GOT3 (cell line): ENCODE measurements at places on chromosomes 5 and 9.

DNA sequence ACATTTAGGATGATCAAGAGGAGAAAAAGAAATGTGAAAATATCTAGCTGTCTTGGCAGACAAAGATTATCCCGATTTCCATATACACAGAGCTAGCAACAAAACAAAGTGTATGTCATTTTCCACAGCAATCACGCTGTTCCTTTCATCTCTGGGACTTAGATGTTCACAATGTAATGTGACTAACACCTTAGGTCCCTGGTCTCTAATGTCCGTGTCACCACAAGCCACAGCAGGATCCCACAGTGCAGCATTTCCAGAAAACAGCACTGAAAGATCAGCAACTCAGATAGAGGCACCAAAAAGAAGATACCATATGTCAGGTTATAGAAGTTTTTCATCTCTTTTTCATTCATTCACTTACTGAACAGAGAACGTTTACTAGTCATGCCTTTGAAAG, 118.0 kb upstream of the TNPO1 start:
- no peak for DNase-seq

- no peak for DNase-seq
Observed at GRCh38 chr9:126693428-126693944, 79.8 kb downstream of the LMX1B start.

GRCh38 chr9:38622951-38623350, 2.6 kb upstream of the ANKRD18A start:
- no peak for DNase-seq

DNA sequence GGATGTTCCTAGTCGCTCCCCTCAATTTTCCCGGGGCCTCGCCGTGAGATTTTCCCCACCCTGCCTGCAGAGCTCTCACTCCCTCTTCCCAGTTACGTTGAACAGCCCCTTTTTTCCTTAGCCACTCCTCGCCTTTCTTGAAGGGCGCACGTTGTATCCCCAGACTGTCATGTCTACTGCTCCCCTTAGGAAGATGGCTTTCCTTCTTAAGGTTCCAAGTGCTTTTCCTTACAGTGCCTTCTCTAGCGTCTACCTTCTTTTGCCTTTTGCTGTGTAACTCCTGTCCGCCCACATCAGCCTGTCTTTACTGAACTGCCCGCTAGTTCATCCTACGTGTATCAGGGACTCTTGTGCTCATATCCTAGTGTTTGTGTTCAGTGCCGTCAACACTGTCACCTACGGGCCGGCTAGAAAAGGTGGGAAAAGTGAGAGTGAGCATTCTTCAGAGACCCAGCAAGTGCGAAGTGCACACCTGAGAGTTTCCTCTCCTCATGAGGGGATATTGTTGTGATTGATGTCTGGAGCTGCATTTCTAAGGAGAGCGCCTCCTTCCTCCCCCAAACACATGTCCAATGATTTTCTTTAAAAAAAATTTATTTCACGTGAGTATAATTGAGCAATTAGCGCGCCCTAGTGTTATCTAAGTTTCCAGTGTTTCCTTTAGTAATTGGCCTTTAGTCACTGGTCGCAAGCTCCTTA, 764 bp downstream of the CAMLG start:
- DNase-seq = no peak

DNA sequence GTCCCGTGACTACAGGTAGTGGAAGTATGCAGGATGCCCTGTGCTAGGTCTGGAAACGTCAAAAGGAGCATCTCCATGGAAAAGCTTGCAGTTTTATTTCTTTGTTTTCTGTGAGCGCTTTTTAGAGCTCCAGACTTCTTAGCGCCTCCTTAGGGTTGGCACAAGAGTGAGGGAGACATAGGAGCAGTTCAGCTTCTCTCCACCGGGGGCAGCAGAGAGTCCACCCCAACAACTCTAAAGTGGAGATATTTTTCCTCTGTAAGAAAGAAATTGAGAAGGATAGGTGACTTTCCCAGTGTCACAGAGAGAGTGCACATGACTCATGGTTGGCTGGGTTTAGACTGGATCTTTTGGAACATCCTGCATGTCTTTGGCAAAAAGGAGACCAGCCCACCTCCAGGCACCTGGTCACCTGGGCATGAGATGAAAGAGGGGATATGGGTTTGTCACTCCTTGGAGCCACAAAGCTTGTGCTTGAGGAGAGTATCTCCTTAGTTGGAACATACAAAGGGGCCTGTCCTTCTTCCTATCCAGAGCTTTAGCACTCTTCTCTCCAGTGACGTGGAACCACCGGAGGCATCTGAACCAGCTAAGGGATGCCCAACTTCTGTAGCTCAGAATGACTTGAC, 637.7 kb downstream of the SEMA5A start:
- DNase-seq = no peak

DNA sequence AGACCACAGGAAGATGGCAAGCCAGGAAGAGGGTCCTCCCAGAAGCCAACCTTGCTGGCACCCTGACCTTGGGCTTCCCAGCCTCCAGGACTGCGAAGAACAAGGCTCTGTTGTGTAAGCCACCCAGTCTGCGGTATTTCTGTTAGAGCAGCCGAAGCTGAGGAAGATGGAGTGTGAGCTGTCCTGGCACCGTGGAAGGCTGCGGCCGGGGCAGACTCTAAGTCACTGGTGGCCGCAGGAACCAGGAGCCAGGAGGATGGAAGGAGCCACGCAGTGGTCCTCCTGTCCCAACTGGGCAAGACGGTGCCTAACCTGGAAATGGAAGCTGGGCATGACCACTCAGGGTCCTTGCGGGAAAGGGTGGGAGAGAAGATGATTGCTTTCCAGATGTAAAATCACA, 89.1 kb downstream of the ZNF354C start:
- no peak for DNase-seq
